Thymus (tissue), 14 donors: ENCODE measurements at places on chromosomes 13 and 19. TPM values are rescaled to one million over a fixed set of nuclear protein-coding genes. Genes with fewer than 3 reads are reported as not detected.

Gene FFAR1
- polyA plus RNA-seq = 0.05 TPM

Gene SIAH3
- 0.07 TPM for polyA plus RNA-seq

Gene LILRB4
- 14.4 TPM for polyA plus RNA-seq

Gene LPAR2
- polyA plus RNA-seq = 53.8 TPM

Gene VSTM1
- polyA plus RNA-seq = 0.37 TPM

Gene ALKBH7
- 66.5 TPM for polyA plus RNA-seq

Gene C5AR1
- polyA plus RNA-seq = 17.8 TPM

Gene PRTN3
- polyA plus RNA-seq = 15.4 TPM

Gene SHISA2
- 7.1 TPM for polyA plus RNA-seq

Gene HSPB6
- 18.9 TPM for polyA plus RNA-seq

Gene TPP2
- polyA plus RNA-seq = 43.4 TPM

Gene IZUMO4
- polyA plus RNA-seq = 37.8 TPM

Gene FRY
- polyA plus RNA-seq = 4.8 TPM

Gene ZNF730
- polyA plus RNA-seq = 0.23 TPM

DNA sequence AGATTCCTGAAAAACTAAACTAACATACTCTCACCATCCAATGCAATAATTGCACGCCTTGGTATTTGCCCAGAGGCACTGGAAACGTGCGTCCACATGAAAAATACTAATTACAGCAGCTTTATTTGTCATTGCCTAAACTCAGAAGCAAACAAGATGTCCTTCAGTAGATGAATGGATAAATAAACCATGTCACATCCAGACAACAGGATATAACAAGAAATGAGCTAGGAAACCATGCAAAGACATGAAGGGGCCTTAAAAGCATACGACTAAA is 25.0 kb downstream of the ELL start:
- H3K36me3 ChIP-seq = no peaks in the 10 kb centered on the region
- no peak overlapping the region for H3K4me3 ChIP-seq
- no peak overlapping the region for H3K27ac ChIP-seq

GRCh38 chr19:30871979-30872378 is 477.3 kb downstream of the TSHZ3 start:
- DNase-seq = no peak
- no peak overlapping the region for H3K27ac ChIP-seq
- no peaks in the 10 kb centered on the region for H3K4me1 ChIP-seq
- no peak overlapping the region for H3K4me3 ChIP-seq
- no peaks in the 10 kb centered on the region for H3K36me3 ChIP-seq
- H3K27me3 ChIP-seq = no peaks in the 10 kb centered on the region

DNA sequence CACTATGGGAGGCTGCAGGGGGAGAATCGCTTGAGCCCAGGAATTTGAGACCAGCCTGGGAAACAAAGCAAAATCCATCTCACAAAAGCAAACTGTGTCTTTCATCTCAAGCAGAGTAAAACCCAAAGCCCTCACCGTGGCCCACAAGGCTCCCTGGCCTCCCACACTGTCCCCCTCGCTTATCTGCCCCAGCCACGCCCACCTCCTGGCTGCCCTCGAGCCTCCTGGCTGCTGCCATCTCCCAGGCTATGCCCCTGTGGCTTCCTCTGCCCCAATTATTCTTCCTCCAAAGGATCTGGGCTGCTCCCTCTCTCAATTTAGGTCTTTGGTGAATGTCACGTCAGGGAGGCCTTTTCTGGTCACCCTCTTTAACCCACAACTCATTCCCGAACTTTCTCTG is 3.6 kb downstream of the RABAC1 start:
- H3K36me3 ChIP-seq = peaks cover 13% of the 10 kb centered on the region
- DNase-seq = no peak
- H3K4me3 ChIP-seq = no peak overlapping the region
- peaks cover 2% of the 10 kb centered on the region for H3K4me1 ChIP-seq
- no peaks in the 10 kb centered on the region for H3K27me3 ChIP-seq

DNA sequence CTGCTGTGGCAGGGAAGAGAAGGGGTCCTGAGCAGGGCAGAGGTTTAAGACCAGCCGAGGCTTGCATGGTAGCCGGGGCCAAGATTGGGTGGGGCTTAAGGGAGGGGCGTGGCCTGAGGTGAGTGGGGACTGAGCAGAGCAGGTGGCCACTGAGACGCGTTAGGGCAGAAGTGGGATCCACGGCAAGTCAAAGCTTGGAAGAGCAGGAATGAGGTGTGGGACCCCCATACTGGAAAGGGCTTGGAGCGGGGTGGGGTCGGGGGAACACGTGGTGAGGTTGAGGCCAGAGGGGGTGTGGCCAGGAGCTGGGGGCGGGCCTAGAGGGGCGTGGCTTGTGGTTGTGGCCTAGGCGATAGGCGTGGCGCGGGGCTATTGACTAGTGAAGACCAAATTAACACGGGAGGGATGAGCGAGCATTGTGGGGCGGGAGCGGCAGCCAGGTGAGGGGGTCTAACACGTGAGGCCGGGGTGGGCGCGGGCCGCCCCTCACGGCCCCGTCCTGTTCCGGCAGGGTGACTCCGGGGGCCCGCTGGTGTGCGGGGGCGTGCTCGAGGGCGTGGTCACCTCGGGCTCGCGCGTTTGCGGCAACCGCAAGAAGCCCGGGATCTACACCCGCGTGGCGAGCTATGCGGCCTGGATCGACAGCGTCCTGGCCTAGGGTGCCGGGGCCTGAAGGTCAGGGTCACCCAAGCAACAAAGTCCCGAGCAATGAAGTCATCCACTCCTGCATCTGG is 3.3 kb downstream of the CFD start:
- H3K4me1 ChIP-seq = peaks cover 9% of the 10 kb centered on the region
- peaks cover 65% of the 10 kb centered on the region for H3K27me3 ChIP-seq
- DNase-seq = peak; percentile 56
- H3K27ac ChIP-seq = no peak overlapping the region

DNA sequence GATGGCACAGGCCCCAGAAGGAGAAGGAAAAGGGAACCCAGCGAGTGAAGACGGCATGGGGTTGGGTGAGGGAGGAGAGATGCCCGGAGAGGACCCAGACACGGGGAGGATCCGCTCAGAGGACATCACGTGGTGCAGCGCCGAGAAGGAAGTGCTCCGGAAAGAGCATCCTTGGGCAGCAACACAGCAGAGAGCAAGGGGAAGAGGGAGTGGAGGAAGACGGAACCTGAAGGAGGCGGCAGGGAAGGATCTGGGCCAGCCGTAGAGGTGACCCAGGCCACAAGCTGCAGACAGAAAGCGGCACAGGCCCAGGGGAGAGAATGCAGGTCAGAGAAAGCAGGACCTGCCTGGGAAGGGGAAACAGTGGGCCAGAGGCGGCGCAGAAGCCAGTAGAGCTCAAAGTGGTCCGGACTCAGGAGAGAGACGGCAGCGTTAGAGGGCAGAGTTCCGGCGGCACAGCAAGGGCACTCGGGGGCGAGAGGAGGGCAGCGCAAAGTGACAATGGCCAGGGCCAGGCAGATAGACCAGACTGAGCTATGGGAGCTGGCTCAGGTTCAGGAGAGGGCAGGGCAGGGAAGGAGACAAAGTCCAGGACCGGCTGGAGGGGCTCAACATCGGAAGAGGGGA is 1.1 kb downstream of the PPP1R12C start:
- H3K4me3 ChIP-seq = peak overlapping the region; percentile 79
- H3K4me1 ChIP-seq = peaks cover 35% of the 10 kb centered on the region
- H3K27me3 ChIP-seq = peaks cover 8% of the 10 kb centered on the region

- H3K27me3 ChIP-seq = no peaks in the 10 kb centered on the region
- peaks cover 29% of the 10 kb centered on the region for H3K36me3 ChIP-seq
- no peak overlapping the region for H3K27ac ChIP-seq
- no peaks in the 10 kb centered on the region for H3K4me1 ChIP-seq
- H3K4me3 ChIP-seq = no peak overlapping the region
These were observed 9.7 kb downstream of the R3HDM4 start for GRCh38 chr19:903266-903797.

GRCh38 chr13:105920370-105920769 is 615.1 kb downstream of the EFNB2 start:
- no peaks in the 10 kb centered on the region for H3K4me1 ChIP-seq
- H3K4me3 ChIP-seq = no peak overlapping the region
- DNase-seq = no peak

DNA sequence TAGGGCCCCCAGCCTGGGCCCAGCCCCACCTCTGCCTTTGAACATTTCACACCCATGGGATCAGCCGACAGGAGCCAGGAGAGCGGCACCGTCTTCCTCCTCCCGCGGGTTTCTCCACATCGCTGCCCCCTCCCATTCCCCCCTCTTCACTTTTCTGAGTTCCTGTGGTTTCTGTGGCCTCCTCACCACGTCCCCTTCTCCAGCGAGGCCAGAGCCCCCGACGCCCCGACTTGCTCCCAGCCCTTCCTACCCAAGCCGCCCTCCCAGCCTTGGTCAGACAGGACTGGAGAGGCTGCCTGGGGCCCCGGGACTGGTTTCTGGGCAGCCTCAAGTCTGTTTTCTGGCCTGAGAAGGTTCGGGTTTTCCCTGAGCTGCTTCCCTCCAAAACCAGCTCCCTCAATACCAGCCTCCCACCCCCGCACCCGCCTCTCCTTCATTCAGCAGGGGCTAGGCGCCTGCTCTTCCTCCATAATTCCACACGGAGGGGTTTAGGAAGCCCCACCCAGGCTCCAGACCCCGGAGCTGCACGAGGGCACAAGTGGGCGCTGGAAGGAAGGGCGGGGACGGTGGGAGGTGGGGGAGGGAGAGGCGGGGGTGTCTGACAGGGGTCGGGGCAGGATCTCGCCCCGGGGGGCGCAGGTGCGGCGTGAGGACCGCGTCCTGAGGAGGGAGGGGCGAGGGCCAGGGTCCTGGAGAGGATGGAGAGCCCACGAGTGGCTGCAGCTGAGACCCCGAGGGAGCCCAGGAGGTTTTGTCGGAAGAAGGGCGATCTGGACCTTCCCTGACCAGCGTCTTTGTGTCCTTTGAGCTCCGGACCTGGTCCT is 4.0 kb upstream of the SIGLEC10 start:
- H3K27me3 ChIP-seq = peaks cover 10% of the 10 kb centered on the region
- H3K36me3 ChIP-seq = no peaks in the 10 kb centered on the region
- DNase-seq = no peak
- H3K27ac ChIP-seq = no peak overlapping the region
- no peak overlapping the region for H3K4me3 ChIP-seq

DNA sequence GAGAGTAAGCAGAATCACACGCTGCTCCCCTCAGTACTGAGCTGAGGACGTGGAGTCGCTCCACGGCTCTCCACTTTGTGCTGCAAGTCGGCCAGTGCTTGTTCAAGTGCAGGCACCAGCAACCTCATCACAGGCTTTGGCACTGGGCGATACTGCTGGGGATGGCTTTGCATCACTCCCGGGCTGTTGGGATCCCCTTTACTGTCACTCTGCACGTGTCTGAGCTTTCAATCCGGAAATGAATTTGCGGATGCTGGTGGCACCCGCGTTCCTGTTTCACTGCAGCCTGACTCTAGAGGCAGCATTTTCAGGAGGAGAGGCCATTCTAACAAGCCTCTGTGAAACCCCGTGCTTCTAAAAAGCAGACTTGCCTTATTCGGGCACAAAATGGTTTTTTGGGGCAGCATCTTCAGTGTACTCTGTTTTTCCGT is 19.1 kb downstream of the SMARCA4 start:
- H3K4me1 ChIP-seq = peaks cover 4% of the 10 kb centered on the region
- H3K27me3 ChIP-seq = no peaks in the 10 kb centered on the region
- DNase-seq = peak; percentile 40
- no peak overlapping the region for H3K4me3 ChIP-seq

GRCh38 chr13:77563111-77563510 is 27.6 kb downstream of the SCEL start:
- H3K27ac ChIP-seq = no peak overlapping the region
- no peaks in the 10 kb centered on the region for H3K27me3 ChIP-seq
- H3K4me3 ChIP-seq = no peak overlapping the region
- no peaks in the 10 kb centered on the region for H3K4me1 ChIP-seq
- no peaks in the 10 kb centered on the region for H3K36me3 ChIP-seq
- no peak for DNase-seq

- no peak overlapping the region for H3K27ac ChIP-seq
- H3K27me3 ChIP-seq = no peaks in the 10 kb centered on the region
- H3K4me3 ChIP-seq = no peak overlapping the region
- no peak for DNase-seq
- H3K4me1 ChIP-seq = no peaks in the 10 kb centered on the region
These were observed 6.6 kb downstream of the SHKBP1 start for GRCh38 chr19:40583283-40583682.

DNA sequence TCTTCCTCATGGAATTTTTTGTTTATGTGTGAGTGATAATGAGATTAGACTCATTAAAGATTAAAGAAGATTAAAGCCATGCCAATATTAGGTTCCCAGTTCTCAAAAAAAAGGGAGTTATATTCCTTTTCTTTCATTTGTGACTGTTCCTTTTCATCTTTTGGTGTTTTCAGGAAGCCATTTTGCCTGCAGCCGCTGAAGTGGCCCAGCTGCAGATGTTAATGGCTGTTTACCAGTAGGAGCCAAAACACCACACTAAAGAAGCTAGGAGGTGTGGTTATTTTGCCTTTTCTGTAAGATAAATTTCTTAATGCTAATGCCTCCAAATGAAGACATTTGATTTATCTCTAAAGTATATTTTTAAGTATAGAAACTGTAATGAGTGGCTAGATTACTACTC is 36.3 kb downstream of the ITGBL1 start:
- no peaks in the 10 kb centered on the region for H3K36me3 ChIP-seq
- H3K27ac ChIP-seq = no peak overlapping the region
- no peak for DNase-seq
- H3K4me1 ChIP-seq = no peaks in the 10 kb centered on the region

- peak overlapping the region; percentile 46 for H3K4me3 ChIP-seq
- DNase-seq = no peak
- no peaks in the 10 kb centered on the region for H3K36me3 ChIP-seq
- no peak overlapping the region for H3K27ac ChIP-seq
- H3K27me3 ChIP-seq = peaks cover 62% of the 10 kb centered on the region
These were observed 439 bp downstream of the DZIP1 start for GRCh38 chr13:95643936-95644598.

- no peak for DNase-seq
- no peaks in the 10 kb centered on the region for H3K27me3 ChIP-seq
- H3K36me3 ChIP-seq = peaks cover 6% of the 10 kb centered on the region
- H3K4me1 ChIP-seq = no peaks in the 10 kb centered on the region
- no peak overlapping the region for H3K4me3 ChIP-seq
These were observed 15.3 kb downstream of the RFXAP start for GRCh38 chr13:36834299-36834698.

DNA sequence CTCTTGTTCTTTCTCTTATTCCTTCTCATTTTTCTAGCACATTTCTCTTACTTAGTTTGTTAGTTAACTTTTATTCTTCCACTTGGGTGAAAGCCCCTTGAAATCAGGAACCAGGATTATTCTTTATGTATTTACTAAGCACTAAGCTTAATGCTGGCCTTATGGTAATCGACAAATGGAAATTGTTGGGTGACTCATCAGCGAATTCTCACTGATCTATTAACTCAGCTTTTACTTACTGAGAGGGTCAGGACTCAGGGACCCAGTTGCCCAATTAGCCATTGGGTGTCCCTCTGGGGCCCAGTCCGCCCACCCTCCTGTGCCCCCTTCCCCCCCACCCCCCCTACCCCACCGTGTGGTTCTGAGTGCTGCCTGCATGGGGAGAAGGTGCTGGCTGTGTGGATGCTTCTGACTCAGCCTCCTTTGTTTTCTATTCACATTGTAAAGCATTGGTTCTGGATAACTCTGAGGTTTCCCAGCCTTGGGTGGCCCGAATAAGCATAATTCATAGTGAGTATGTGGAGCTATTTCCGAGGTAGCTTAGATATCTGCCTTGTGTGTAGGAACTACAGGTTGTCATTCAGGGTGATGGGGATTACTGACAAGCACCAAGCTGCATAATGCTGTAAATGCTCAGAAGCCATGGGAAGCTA is 240.9 kb downstream of the FGF9 start:
- no peak overlapping the region for H3K27ac ChIP-seq
- no peak for DNase-seq
- no peaks in the 10 kb centered on the region for H3K4me1 ChIP-seq
- no peaks in the 10 kb centered on the region for H3K27me3 ChIP-seq
